ENCODE measurements at places on chromosomes 16 and 17.

GRCh38 chr17:37039269-37039668 is 90.5 kb downstream of the AATF start:
- no peak for DNase-seq

DNA sequence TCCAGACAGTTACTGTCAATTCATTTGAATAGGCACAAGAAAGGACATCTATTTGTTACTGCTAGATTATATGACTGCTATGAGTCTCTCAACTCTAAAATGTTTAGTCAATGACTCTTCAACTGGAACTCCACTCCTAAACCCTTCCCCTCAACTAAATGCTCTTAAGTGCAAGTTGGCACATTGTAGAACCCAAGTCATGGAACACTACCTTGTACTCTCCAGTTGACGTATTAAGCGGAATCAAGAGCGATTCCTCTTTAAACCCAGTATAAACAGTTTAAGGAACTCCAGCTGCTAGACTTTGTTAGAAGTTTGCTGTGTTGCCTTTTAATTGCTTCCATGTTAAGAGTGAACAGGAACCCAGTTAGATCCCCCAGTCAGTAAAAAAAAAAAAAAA is 44.6 kb downstream of the STH start:
- DNase-seq = no peak

DNA sequence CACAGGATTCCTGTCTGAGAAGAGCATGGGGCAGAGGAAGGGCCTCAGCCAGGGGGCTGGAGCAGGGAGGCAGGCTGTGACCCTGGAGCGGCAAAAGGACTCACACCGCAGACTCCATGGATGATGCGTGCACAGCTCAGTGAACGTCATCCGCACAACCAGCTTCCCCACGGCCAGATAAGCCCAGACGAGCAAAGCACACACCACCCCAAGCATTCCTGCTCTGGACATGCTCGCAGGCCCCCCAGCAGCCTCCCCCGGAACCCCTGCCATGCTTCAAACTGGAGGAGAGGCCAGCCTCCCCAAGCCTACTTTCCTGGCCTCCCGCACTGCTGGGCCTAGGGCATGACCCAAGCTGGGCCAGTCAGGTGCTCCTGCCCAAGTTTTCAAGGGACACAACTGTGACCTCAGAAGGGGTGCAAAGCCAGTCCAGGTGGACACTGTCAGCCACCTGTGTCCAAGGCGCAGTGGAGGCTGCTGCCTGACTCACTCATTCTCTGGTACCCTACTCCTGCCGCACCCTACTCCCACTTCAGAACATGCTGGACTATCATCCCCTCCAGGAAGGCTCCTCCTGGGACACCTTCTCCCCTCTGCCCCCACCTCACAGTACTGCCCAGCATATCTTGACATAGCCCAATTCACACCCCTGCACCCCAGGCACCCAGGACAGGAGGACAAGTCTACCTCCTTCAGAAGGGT is 4.8 kb downstream of the BCAR1 start:
- no peak for DNase-seq

- DNase-seq = peak; percentile 65
Measured at GRCh38 chr17:50026837-50027171, 29.1 kb upstream of the ITGA3 start.

DNA sequence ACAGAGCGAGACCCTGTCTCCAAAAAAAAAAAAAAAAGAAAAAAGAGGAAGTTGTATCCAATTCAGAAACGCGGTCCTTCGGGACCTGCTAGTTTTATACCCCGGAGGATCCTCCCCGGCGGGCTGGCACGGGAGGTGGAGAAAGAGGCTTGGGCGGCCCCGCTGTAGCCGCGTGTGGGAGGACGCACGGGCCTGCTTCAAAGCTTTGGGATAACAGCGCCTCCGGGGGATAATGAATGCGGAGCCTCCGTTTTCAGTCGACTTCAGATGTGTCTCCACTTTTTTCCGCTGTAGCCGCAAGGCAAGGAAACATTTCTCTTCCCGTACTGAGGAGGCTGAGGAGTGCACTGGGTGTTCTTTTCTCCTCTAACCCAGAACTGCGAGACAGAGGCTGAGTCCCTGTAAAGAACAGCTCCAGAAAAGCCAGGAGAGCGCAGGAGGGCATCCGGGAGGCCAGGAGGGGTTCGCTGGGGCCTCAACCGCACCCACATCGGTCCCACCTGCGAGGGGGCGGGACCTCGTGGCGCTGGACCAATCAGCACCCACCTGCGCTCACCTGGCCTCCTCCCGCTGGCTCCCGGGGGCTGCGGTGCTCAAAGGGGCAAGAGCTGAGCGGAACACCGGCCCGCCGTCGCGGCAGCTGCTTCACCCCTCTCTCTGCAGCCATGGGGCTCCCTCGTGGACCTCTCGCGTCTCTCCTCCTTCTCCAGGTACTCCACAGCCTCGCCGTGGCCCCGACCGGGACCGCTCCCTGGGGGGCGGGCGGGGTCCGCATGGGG is at the start of gene CDH3:
Gene CDH3 (plus strand): TSS at position 596 of the 779 bp plus-strand sequence. CDS start 70 bp downstream, at position 666.
- no peak for DNase-seq

DNA sequence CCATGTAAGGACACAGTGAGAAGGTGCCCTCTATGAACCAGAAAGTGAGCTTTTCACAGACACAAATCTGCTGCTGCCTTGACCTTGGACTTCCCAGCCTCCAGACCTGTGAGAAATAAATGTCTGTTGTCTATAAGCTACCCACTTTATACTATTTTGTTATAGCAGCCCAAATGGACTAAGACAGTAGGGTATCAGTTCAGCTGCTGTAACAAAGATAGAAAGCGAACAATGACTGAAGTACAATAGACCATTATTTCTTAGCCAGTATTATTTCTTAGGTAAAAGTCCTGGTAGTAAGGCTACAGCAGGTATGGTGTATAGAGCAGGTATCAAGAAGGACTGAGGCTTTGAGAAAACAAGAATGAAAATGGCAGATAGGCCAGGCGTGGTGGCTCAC is 117.0 kb downstream of the SLC39A11 start:
- no peak for DNase-seq

- no peak for DNase-seq
Measured at GRCh38 chr17:74814453-74814852, 38.3 kb upstream of the NAT9 start.

DNA sequence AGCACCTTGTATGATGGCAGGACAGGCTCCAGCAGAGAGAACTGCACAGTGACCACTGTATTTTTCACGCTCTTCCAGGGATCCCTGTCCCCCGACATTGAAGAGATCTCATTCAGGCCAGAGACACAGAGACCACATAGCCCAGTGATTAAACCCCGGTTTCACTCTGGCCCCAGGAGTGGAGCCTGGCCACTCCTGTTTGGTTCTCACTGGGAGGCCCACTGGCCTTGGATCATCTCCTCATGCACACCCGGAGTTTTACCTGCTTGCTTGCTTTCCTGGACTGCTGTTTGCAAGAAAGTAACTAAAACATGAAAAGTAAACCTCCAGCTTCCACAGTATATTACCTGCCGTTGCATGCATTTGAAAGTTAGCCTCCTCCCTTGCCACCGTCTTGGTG is 13.2 kb upstream of the CLEC18C start:
- DNase-seq = no peak

DNA sequence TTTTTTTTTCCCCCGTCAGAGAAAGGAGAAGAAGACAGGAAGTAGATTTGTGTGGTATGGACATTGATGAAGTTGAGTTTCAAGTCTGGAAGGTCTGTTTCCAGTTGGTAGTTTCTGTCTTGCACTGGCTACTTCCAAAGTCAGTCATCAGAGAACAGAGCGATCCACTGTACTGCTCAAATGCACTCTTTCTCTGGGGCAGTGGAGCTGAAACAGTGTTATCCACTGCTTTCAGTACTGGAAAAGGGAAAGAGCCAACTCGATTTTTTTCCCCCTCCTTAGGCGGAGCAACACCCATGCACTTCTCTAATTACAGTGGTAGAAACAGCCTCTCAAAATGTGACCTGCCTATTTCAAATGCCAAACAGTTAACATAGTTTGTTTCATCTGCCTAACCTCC is 7.4 kb downstream of the PRKCA start:
- no peak for DNase-seq

DNA sequence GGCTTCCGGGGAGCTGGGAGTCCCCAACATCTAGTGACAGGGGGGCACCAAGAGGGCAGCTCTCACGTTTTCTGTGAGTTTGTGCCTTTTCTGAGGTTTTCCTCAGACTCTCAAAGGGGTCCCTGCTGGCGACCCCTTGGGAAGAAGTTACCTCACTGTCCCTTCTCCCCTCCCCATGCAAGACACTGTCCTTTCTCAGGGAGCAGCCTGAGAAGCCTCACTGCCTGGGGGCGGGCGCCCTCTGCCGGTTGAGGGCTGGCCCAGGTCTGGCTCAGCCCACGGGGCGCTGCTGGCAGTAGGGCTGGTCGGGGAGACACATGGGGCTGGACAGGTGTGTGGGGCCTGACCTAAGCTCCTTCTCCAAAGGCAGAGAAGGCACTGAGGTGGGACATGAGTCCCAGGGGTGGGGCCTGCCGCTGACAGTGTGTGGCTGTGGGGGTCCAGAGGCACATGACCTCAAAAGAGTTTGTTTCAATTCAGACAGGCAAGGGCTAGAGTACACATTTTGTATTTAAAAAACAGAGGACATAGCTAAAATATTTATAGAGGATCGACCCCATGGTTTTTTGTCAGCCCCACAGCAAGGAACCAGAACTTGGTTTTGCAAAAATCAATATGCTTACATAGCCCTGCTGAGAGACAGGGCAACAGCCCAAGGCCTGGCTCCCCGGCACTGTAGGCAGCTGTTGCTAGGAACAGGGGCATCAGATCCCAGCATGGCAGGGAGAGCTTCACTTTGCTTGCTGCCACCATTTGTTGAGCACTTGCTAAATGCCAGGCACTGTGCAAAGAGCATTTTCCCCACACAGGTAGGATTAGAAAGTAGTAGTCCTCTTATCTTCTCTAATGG is 18.5 kb upstream of the ALDH3A1 start:
- no peak for DNase-seq

DNA sequence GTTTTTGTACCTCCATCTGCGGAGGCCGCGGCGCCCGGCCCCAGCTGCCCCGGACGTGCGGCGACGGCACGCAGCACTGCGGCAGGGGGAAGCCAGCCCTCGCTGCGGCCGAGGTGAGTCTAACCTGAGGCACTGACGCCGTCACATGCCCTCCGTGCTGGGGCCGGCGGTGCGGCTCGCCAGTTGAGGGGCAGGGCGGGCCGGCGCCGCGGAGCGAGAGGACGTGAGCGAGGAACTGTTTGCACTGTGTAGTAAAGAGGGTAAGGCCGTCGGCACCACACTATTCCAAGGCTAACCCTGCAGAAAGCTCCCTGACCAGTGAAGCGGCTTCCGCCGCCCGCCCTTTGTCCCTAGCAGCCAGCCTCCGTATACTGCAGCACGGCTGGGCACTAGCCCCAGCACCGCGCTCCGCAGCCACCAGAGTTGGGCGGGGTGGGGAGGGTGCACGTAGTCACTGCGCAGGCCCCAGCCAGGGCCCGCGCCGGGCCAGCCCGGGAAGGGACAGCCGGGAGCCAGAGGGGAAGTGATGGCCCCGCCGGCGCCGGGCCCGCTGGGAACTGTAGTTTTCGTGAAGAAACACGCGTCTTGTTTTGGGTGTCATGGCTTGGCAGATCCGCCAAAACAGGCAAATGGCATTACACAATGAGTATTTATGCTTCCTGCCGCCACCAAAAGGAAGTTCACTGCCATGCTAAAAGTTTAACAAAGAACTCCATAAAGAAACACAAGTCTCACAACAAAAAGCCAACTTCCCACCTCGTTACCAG is 580 bp upstream of the KANSL1 start:
- peak; percentile 60 for DNase-seq

GRCh38 chr17:72236980-72237633 is 116.3 kb downstream of the SOX9 start:
- DNase-seq = no peak

- DNase-seq = peak; percentile 50
Measured at GRCh38 chr16:67767953-67768352, 38.4 kb downstream of the RANBP10 start.

DNA sequence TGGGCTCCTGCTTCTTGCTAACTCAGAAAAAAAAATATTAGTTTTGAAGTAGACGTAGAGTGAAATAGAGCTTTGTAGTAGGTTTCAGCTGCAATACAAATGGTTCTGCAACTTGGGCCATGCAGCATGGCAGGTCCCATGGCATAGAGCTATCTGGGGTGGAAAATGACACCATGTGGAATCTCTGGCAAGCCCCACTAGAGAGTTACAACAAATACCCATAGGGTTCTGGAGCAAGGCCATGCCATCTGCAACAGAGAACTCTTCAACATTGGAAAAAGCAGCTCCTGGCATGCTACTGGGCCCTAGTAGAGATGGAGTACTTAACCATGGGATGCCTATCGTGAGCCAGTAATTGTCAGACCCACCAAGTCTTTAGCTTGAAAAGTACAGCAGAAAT is 25.3 kb upstream of the RBBP6 start:
- no peak for DNase-seq

DNA sequence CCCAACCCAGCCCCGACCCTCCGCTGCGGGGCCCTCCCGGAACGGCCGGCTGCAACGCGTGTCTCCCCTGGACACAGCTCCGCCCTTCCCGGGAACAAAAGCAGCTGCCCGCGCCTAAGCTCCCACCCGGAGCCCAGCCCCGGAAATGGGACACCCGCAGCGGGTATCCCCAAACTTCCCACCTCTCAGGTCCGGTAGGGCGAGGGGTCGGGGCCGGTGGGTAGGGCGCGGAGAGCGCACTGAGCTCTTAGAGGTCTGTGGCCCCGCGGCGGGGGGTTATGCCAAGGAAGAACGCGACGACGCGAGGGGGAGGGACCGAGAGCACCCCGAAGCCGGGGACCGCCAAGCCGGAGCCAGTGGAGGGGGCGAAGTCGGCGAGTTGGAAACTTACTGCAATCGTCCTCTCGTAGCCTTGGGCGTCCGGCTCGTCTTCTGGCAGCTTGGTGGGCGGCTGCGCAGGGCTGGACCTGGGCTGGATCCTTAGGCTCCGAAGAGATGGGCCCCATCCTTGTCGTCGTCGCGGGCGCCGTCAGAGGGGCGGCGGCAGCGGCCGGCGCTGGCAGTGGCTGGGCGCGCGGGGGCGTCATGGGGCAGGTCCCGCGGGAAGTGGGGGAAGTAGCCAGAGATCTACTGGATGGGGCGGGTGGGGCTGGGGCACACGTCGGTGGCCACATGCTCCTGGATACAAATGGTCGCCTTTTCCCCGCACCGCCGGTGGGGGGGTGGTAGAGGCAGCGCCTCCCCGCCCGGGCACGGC is 6.9 kb downstream of the USP6 start:
- DNase-seq = no peak

GRCh38 chr16:55433030-55433429 is 46.0 kb upstream of the MMP2 start:
- no peak for DNase-seq

GRCh38 chr17:48637323-48638260 is 11.4 kb upstream of the HOXB9 start:
- peak; percentile 6 for DNase-seq

DNA sequence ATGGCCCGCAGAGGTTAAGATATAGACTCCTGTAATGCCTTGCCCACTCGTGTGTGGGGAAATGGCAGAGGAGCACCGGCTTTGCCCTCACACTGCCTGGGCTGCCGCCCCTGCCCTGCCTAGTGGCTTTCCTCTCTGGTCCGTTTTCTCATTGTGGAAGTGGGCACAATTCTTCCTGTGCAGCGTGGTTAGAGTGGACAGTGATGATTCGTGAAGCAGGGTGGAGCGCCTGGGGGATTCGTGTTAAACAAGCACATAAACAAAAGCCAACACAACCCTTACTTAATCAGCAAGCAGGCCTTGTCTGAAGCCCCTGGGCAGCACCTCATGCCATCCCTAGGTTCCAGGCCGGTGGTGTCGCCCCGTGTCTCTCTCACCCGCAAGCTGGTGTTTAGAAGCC is 269.7 kb downstream of the SEC14L1 start:
- no peak for DNase-seq
